Activated T-helper 9 cell treated with anti-CD3 and anti-CD28 coated beads, Interleukin-2, amount 50 U/mL, for 16 hours (primary cell): ENCODE measurements at places on chromosomes 3 and 15.

- no peak for DNase-seq
Observed at GRCh38 chr3:4520033-4520816, 27.1 kb downstream of the ITPR1 start.

DNA sequence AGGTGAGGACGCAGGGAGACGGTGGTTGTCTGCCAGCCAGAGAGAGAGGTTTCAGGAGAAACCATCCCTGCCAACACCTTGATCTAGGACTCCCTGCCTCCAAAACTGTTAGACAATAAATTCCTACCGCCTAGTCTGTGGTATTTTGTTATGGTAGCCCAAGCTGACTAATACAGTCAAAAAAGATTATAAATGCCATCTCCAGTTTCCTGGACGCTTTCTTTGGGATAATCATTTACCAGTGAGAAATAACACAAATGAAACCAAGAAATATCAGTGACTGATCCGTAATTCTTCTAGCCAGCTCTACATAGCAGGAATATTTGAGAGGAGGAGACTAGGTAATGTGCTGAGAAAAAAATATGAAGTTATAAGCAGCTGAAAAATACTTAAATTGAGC, 707.8 kb upstream of the LMCD1 start:
- no peak for DNase-seq

DNA sequence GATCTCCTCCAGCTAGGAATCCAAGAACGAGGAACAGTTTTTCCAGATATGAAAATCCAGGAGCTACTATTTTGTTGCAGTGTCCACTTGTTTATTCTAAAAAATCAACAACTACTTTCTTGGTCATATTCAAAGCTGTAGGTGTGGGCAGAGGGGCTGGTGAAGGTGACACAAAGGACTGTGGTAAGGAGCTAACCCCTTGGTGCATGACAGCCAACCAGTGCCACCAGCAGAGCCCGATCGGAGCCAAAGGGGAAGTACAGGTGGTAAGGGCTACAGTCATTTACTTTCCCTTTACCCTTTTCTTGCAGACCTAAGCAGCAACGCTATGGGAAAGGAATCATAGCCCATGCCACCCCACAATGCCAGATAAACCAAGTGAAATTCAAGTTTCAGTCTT, 30.7 kb downstream of the PLA1A start:
- DNase-seq = peak; percentile 10

DNA sequence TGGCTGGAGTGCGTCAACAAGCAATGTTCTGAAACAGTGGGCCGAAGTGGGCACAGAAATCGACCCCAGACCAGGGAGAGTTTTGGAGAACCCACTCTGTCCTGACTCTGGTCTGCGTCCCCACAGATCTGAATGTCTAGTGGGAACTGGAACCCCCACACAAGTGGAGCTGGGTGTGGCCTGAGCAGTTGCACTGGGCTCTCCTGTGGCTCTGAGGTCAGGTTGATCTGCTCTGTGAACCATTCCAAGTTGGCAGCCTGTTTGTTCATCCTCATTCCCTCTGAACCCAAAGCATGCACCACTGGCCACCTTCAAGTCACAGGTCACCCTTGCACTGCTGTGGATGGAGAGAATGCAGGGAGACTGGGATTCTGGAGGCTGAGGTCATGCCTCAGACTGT, 60.5 kb downstream of the STARD5 start:
- DNase-seq = no peak

GRCh38 chr15:95162531-95162930, 931.2 kb downstream of the MCTP2 start:
- DNase-seq = no peak

- DNase-seq = no peak
Observed at GRCh38 chr3:12905316-12906071, 64.1 kb upstream of the RPL32 start.

- no peak for DNase-seq
Observed at GRCh38 chr3:197495059-197495455, 60.7 kb downstream of the BDH1 start.

DNA sequence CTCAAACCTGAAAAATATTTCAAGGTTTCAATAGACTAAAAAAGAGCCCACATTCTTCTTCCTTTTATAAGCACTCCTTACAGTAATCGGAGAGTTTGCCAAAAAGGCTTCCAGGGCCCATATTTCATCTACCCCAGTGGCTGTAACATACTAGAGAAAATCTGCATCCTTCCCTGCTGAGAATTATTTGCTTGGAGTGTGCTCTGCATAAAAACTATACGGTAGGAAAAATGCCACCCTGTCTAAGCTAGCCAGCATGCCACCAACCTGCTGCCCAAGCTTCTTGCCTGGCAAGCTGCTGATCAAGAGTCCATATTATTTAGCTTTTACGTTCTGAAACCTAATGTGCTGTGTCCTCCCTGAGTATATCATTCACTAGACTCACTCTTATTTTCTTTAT, 107.1 kb downstream of the FGF12 start:
- no peak for DNase-seq

GRCh38 chr3:11539677-11540076, 104.0 kb downstream of the VGLL4 start:
- DNase-seq = no peak

DNA sequence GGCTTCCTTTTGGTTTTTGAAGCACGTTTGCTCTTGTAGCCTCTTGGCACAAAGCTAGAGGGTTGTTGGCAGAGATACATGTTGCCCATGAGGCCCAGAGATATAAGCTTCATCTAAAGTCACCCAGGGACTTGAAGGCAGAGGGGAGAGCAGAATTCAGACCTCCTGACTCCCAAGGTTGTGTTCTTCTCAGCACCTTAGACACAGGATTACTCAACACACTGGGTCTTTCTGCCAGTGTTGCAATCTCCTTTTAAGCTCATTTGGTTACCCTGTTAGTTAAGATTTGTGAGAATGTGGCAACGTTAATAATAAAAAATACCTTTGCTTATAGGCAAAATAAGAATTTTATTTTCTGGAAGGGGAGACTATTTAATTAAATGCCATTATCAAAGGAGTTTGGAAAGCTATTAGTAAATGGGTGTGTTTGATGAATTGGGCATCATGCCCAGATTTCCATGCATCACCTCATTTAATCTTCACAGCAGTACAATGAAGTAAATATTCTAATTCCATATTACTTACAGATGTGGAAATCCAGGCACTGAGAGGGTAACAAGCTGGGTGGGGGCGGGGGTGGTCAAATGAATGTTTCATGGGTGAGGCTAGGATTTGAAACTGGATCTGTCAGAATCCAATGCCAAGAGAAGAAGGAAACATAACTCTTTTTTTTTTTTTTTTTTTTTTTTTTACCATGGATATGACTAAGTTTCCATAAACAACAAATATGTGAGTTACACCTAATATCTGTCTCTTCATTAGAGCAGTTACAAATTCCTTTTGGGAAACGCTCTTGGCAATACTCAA, 183.3 kb downstream of the NR1D2 start:
- no peak for DNase-seq

DNA sequence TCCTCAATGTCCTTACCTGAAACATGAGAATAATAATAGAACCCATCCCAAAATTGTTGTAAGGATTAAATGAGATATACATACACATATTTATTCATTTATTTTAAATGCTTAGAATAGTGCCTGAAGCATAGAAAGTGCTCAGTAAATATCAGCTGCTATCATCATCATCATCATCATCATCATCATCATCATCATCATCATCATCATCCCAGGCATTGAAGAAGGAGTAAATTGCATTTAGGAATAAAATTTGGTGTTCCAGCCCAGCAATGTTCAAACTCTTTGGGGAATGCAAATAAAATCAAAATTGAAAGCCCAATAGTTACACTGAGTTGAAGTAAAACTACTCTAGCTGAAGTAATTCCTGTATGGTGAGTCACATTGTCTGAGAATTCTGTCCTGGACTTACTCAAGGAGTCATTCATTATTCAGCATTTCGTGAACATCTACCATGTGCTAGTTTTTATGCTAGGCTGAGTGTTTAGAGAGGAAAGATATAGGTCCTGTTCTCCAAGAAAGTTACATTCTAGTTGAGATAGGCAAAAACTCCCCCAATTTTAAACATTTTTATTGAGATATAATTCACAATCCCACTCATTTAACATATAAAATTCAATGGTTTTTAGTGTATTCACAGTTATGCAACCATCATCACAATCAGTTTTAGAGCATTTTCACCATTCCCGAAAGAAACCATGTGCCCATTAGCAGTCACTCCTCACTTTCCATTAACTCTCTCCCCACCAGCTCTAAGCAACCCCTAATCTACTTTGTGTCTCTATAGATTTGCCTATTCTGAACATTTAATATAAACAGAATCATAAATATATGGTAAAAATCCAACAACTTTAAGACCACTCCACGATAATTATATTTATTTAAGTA, 107.2 kb downstream of the FRMD5 start:
- no peak for DNase-seq

- DNase-seq = no peak
Observed at GRCh38 chr3:19540464-19540863, 392.2 kb downstream of the KCNH8 start.

DNA sequence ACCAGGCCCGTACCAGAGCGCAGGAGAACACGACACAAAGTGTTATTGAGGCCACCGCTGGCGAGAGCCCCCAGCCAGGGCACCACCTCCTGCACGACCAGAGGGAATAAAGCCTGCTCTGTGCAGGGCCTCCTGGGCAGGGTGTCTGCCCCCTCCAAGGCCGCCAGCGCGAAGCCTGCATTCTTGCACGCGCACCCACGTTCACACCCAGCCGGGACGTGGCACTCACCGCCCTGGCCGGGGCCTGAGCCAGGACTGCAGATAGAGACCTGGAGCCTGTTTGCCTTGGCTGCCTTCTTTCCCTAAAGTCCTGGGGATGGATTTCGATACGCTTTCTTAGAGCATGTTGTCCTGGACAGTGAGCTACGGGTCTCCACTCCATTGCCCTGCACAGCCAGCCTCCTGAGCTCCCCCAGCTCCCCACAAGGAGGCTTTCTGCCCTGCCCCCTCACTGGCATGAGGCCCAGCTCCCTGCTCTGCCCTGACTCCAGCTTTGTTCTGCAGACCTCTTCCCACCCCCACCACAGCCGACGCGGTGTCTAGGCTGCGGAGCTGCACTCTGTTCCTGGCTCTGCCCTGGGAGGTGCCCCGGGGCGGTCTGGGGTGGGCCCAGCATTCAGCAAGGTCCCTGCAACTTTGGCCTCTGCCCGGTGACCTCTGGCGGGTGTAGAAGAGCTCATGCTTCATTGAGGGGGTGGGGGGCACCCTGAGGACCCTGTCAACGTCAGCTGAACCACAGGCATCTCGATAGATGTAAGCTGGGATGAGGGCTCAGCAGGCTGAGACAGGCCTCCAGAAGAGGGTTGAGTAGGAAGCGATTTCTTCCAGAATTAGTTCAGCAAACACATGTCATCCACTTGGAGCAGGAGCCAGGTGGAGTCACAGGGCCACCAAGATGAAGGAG, 145.0 kb downstream of the LRRK1 start:
- no peak for DNase-seq

GRCh38 chr3:45414823-45415222, 26.4 kb downstream of the LARS2 start:
- no peak for DNase-seq

DNA sequence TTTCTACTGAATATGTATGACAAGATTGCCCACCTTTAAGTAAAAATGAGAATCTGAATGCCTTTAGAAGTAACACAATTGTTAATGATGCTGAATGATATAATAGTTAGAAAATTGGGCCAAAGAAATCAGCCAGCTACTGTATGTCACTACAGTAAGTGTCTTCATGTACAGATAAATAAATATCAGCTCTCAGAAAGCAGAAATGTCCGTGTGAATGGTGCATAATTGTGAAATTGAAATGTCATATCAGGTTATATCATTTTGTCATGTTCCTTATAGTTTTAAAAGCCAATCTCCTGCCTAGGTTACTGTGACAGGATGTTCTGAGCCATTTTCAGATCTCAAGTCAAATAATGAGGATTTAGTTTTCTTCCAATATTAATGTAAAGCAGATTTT, 90.6 kb upstream of the SNTN start:
- DNase-seq = no peak

DNA sequence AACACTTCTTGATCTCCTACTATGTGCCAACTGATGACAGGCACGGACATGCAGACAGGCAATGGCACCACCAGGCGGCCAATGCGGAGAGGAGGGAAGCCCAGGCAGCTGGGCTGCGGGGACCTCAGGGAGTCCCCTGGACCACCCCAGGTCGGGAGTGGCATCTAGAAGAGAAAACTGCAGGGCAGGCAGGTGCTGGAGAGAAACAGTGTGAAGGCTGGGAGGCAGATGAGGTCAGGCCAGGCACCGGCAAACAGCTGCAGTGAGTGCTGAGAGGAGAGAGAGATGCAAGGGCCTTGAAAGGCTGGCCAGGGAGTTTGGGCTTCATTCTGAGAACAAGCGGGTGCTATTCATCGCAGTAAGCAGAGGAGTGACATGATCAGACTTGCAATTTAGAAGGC, 29.1 kb downstream of the SLC6A1 start:
- DNase-seq = no peak

- DNase-seq = no peak
Observed at GRCh38 chr3:154324919-154325318, 632 bp upstream of the DHX36 start.

DNA sequence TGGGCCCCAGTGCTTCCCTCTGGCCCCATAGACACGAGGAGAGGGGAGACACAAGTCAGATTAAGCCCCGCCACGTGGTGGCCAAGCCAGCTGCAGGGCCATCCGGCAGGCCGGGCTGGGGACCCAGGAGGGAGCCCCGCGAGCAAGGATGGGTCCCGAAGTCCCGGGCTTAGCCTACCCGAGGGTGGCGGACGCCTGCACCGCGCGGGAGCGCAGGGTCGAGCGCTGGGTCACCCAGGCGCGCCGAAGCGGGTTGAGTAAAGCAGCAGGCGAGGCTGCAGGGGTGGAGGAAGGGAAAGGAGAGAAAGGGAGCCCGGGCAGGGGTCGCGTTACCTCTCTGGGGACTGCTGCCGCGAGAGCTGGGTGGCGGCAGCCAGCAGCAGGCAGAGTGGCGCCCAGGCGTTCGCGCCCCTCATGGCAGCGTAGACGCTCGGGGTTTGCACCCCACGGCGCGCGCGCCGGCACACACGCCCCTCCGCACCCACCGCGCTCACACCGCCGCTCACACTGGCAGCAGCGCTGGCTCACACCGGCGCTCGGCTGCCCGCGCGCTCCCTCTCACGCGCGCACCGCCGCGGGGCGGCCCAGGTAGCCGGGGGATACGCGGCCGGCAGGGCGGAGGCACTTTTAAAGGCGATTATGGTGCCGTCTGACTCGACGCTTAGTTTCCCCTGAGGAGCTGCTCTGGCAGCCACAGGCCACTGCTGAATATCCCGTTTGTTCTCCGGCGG, at the start of gene PCOLCE2:
TSS of gene PCOLCE2 (minus strand) at position 603 of the 731 bp plus-strand sequence. CDS start at position 416, 187 bp downstream.
- DNase-seq = no peak

- DNase-seq = no peak
Observed at GRCh38 chr3:127779747-127780146, 42.6 kb downstream of the MGLL start.

GRCh38 chr15:88647351-88648105, 8.7 kb downstream of the ISG20 start:
- DNase-seq = no peak

DNA sequence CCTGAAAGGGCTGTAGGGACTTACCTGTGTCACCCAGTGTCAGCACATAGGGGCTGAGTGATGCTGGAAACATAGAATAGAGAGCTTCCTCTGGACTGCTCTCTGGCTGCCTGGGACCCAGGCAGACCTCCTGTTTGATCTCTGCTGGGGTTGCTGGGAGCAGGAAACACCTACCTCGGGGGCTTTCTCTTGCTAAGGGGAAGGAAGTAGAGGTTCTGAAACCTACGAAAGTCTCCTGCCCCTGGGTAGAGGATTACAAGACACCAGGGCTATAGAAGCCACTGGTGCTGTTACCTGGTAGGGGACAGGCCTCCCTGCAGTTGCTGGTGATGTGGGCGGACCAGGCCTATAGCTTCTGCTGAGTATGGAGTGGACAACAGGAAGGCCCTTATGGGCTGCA, 81.7 kb downstream of the DHX30 start:
- no peak for DNase-seq
